ENCODE measurements at places on chromosomes 6 and 20.

- H3K4me1 ChIP-seq, result peaks cover 32% of the 10 kb centered on the region
- H3K36me3 ChIP-seq, result peaks cover 7% of the 10 kb centered on the region
- peak overlapping the region; percentile 46 for H3K27ac ChIP-seq
- H3K27me3 ChIP-seq, result no peaks in the 10 kb centered on the region
These were observed 630 bp downstream of the LIME1 start for GRCh38 chr20:63736893-63737694.

DNA sequence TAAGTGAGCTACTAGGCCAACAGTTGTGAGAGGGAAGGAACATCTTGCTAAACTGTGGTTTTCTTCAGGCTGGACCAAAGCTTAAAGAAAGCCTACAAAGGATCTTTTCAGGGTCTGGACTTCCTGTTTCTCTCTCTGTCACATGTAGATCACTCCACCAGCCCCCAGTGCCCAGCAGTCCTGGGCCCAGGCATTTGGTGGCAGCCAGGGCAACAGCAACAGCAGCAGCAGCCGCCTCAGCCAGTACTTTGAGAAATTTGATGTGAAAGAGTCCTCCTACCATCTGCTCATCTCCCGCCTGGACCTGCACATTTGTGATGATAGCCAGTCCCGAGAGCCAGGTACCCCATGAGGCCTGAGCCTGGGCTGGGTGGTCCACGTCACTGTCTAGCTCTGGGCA, 44.1 kb downstream of the BLTP3A start:
- no peak for DNase-seq
- H3K27ac ChIP-seq, result no peak overlapping the region
- H3K4me1 ChIP-seq, result no peaks in the 10 kb centered on the region

GRCh38 chr20:40892642-40893041, 136.0 kb upstream of the TOP1 start:
- H3K4me1 ChIP-seq, result no peaks in the 10 kb centered on the region
- no peak for DNase-seq
- no peaks in the 10 kb centered on the region for H3K36me3 ChIP-seq
- H3K27ac ChIP-seq, result no peak overlapping the region
- no peaks in the 10 kb centered on the region for H3K27me3 ChIP-seq

DNA sequence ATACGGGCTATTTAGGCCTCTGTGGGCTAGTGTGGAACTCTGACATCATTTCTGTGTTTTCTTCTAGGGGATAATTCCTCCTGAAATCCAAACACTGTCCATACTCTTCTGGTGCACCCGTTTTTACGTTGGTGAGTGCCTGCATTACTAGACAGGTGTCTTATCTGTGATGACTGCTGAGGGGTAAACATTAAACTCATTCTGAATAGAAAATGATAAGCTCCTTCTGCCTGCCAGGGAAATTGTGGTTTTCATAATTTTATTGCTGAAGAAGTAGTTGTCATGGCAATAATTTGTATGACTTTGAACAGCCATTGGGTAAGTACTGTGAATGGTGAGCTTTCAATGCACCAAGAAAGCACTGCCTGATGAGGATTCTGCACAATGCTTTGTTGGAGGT, 705.6 kb downstream of the UTRN start:
- no peak overlapping the region for H3K27ac ChIP-seq
- no peaks in the 10 kb centered on the region for H3K27me3 ChIP-seq
- no peak overlapping the region for H3K4me3 ChIP-seq
- no peak for DNase-seq
